ENCODE measurements at places on chromosomes 13 and 19.

DNA sequence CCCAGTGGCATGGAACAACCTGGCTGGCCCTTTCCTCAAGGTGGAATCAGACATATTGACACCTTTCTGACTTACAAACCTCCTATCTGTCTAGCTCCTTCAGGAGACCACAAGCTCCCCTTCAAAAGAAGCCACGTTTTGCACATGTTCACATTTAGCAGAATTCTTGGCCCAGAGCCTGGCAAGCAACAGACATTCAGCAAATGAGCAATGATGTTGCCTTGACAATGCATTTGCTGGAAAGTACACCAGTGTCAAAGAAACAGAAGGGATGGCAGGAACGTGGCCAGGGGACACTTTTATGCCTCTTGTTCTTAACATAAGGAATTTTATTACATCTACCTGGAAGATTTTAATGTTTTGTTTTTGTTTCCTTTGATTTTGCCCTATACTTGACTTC lies 85.5 kb upstream of the FGF14 start:
- H3K27me3 ChIP-seq = no peaks in the 10 kb centered on the region
- DNase-seq = no peak
- no peaks in the 10 kb centered on the region for H3K4me1 ChIP-seq
- no peaks in the 10 kb centered on the region for H3K36me3 ChIP-seq
- no peak overlapping the region for H3K27ac ChIP-seq

- no peak overlapping the region for H3K4me3 ChIP-seq
- no peaks in the 10 kb centered on the region for H3K4me1 ChIP-seq
- no peaks in the 10 kb centered on the region for H3K36me3 ChIP-seq
- DNase-seq = no peak
These were observed 19.0 kb downstream of the NLRP7 start for GRCh38 chr19:54928299-54928698.

GRCh38 chr19:19098703-19099632 lies 35.2 kb downstream of the SLC25A42 start:
- H3K36me3 ChIP-seq = peaks cover 40% of the 10 kb centered on the region
- H3K4me1 ChIP-seq = no peaks in the 10 kb centered on the region
- H3K27ac ChIP-seq = no peak overlapping the region
- no peaks in the 10 kb centered on the region for H3K27me3 ChIP-seq
- no peak overlapping the region for H3K4me3 ChIP-seq
- DNase-seq = no peak

DNA sequence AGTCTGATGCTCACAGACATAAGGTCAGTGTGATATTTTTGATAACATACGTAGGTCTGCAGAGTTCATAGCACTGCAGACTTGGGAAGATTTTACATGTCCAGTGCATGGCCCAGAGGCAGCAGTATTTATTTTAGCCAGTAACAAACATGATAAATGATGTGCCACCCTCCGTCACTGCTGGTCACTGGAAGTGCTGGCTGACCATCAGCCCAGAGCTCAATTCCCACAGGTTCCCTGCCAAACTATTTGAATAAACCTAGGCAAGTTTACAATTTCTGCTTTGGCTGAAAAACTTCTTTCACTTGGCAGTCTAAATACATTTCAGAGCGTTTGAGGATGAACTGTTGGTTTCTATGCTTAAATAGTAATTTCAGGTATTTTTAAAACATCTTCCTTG lies 135.5 kb upstream of the EDNRB start:
- no peak overlapping the region for H3K27ac ChIP-seq
- no peaks in the 10 kb centered on the region for H3K27me3 ChIP-seq
- no peak overlapping the region for H3K4me3 ChIP-seq
- no peak for DNase-seq
- no peaks in the 10 kb centered on the region for H3K36me3 ChIP-seq

GRCh38 chr19:11425719-11426457 lies 6.8 kb upstream of the RGL3 start:
- H3K4me3 ChIP-seq = no peak overlapping the region
- H3K27ac ChIP-seq = no peak overlapping the region
- H3K4me1 ChIP-seq = peaks cover 14% of the 10 kb centered on the region
- DNase-seq = no peak

DNA sequence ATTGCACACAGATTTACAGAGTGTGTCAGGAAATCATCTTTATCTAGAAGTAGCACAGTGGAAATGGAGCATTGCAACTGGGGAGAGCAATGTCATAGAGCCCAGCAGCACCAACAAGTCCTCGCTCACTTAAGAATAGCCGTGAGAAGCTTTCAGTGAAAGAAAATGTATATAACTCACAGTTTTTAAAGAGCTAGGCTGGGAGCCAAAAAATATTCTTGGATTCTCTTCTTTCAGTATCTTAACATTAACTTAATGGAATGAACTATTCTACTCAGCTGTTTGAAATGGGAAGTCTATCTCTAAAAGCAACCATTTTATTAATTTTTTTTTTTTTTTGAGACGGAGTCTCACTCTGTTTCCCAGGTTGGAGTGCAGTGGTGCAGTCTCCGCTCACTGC lies 329.6 kb downstream of the COG6 start:
- H3K36me3 ChIP-seq = no peaks in the 10 kb centered on the region
- DNase-seq = no peak
- no peaks in the 10 kb centered on the region for H3K27me3 ChIP-seq
- H3K27ac ChIP-seq = no peak overlapping the region
- H3K4me1 ChIP-seq = no peaks in the 10 kb centered on the region

DNA sequence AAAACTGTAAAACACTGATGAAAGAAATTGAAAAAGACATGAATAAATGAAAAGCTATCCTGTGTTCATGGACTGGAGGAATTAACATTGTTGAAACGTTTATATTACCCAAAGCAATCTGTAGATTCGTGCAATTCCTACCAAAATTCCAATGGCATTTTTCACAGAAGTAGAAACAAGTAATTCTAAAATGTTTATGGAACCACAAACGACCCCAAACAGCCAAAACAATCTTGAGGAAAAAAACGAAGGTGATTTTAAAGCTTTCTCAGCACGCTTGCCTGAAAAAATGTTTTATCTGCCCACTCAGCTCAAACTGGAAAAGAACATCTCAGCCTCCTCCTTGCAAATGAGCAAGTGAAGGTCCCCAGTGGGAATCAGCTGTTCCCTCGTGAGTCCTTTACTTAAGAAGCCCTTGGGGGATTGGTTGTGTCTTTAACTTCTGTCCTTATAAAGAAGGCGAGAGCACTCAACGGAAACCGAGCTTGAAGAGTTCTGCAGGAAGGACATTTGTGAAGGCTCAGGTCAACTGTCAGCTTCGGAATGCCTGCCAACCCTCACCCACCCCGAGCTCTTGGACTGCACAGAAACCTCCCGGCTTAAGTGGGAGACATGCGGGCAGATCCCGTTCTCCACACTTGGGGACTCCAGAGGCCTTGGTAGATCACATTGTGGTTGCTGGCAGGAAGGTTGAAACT lies 256.0 kb upstream of the IRS2 start:
- H3K36me3 ChIP-seq = no peaks in the 10 kb centered on the region
- H3K27me3 ChIP-seq = no peaks in the 10 kb centered on the region
- no peak for DNase-seq
- H3K4me3 ChIP-seq = no peak overlapping the region
- H3K4me1 ChIP-seq = peaks cover 5% of the 10 kb centered on the region

DNA sequence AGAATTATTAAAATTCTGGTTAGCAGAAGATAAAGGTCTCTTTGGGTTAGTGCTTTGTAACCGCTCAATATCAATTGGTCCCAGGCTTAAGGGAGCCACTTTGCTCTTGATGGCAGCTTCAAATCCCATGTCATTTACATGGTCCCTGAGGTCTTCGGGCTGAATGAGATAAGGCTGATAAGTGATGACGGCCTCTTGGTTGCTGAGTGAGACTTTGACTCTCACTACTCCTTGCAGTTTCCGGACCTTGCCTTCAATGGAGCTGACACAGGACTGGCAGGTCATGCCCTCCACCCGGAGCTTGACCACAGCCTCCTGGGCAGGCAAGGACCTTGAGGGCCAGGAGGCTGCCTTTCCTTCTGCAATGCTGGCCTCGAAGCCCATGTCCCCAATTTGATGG lies 36.8 kb downstream of the ATP7B start:
- no peak overlapping the region for H3K4me3 ChIP-seq
- DNase-seq = no peak
- no peak overlapping the region for H3K27ac ChIP-seq
- H3K27me3 ChIP-seq = no peaks in the 10 kb centered on the region
- H3K4me1 ChIP-seq = no peaks in the 10 kb centered on the region
- peaks cover 6% of the 10 kb centered on the region for H3K36me3 ChIP-seq

DNA sequence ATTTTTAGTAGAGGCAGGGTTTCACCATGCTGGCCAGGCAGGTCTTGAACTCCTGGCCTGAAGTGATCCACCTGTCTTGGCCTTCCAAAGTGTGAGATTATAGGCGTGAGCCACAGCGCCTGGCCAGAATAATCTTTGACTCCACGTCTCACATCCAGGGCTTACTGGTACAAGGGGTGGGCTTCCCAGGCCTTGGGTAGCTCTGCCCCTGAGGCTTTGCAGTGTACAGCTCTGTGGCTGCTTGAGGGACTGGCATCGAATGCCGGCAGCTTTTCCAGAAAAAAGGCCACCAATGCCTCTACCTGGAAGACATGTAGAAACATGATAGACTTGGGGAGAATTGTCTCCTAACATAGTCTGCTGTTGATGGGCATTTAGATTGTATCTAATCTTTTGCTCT lies 57.8 kb downstream of the NDFIP2 start:
- H3K4me1 ChIP-seq = no peaks in the 10 kb centered on the region
- H3K27me3 ChIP-seq = no peaks in the 10 kb centered on the region
- H3K36me3 ChIP-seq = peaks cover 3% of the 10 kb centered on the region
- DNase-seq = no peak
- no peak overlapping the region for H3K4me3 ChIP-seq
- no peak overlapping the region for H3K27ac ChIP-seq

DNA sequence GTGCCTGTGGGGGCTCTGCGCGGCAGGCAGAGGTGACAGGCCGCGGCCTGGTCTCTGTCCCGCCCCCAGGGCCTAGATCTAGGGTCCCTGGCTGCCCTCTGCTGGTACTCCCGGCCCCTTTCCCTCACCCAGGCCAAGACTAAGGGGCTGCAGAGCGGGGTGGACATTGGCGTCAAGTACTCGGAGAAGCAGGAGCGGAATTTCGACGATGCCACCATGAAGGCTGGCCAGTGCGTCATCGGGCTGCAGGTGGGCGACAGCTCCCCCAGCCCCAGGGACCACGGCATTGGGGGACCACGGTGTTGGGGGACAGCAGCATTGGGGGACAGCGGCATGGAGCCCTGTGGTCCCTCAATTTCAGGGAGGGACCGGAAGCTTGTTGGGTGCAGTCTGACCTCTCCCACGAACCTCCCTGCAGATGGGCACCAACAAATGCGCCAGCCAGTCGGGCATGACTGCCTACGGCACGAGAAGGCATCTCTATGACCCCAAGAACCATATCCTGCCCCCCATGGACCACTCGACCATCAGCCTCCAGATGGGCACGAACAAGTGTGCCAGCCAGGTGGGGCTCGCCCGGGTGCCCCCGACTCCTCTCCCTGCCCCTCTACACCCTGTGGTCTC lies 3.8 kb upstream of the ABCA7 start:
- H3K27ac ChIP-seq = no peak overlapping the region
- H3K4me1 ChIP-seq = peaks cover 12% of the 10 kb centered on the region

DNA sequence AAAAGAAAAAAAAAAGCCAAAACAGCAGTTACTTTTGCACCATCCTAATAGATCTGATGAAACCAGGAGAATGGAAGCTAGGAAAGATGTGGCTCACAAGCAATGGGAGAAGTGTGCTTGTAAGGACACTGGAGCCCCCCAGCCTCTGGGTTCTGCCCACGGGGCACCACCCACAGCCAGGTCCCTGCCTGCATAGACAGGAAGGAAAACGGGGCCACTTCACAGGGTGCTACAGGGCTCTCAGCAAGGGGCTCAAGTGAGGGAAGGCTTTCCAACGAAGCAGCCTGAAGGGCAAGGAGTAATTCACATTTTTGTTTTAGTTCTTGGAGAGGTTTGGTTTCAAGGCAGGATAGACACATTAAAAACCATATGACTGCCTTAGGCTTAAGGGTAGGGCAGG lies 42.7 kb downstream of the BRD4 start:
- no peaks in the 10 kb centered on the region for H3K27me3 ChIP-seq
- H3K4me3 ChIP-seq = no peak overlapping the region
- DNase-seq = no peak

DNA sequence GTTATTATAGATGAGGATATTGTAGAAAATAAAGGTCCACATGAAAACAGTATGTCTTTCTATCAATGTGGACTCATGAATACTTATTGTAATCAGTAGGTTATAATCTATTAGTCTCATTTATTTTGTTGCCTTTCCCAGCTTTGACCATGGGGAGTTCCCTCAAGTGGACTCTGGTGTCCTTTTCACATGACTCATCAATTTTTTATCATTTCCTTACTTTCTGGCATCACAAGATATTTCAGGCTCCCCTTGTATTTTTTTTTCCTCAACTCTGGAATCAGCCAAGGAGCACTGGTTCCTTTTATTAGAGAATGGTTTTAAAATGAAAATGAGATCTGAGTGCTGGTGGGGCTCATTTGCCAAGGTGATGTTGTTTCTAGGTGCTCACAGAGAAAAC lies 63.4 kb upstream of the DIAPH3 start:
- no peaks in the 10 kb centered on the region for H3K36me3 ChIP-seq
- no peaks in the 10 kb centered on the region for H3K27me3 ChIP-seq
- no peak overlapping the region for H3K4me3 ChIP-seq
- DNase-seq = no peak
- no peak overlapping the region for H3K27ac ChIP-seq

Measured in ascending aorta (tissue), 2 donors.